ENCODE measurements at places on chromosomes 3 and 15.

- DNase-seq, result no peak
These were observed 58.3 kb downstream of the RAB11A start for GRCh38 chr15:65927545-65927944.

- no peak for DNase-seq
These were observed 54.8 kb upstream of the CTSH start for GRCh38 chr15:78999636-79000035.

DNA sequence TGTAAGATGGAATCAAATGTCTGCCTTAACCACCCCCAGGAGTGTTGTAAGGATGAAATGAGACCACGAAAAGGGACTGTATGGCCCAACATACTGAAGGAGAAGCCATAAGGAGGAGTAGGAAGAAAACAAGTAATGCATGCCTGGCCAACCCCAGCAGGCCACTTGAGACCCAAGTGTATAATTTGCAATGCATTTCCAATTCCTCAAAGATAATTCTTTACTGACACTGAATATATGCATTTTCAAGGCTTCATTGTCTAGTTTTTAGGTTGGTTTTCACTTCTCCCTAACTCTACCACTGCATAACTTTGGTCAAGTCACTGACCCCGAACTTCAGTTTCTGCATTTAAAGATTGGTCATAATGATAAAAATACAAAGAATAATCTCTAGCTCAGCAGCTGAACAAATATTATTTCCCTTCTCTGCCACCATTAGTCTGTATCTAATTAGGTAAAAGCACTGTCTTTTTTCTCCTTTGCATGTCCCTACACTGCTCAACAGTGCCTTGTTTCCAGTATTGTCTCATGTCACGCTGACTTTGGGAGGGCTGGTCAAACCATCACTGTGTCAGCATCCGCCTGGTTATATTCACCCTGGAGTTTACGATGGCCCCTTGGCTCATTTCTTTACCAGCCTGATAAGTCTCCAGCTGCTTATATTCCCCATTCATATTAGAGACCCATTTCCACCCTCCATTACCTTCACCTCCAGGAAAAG lies 378.6 kb downstream of the NTRK3 start:
- DNase-seq, result no peak

DNA sequence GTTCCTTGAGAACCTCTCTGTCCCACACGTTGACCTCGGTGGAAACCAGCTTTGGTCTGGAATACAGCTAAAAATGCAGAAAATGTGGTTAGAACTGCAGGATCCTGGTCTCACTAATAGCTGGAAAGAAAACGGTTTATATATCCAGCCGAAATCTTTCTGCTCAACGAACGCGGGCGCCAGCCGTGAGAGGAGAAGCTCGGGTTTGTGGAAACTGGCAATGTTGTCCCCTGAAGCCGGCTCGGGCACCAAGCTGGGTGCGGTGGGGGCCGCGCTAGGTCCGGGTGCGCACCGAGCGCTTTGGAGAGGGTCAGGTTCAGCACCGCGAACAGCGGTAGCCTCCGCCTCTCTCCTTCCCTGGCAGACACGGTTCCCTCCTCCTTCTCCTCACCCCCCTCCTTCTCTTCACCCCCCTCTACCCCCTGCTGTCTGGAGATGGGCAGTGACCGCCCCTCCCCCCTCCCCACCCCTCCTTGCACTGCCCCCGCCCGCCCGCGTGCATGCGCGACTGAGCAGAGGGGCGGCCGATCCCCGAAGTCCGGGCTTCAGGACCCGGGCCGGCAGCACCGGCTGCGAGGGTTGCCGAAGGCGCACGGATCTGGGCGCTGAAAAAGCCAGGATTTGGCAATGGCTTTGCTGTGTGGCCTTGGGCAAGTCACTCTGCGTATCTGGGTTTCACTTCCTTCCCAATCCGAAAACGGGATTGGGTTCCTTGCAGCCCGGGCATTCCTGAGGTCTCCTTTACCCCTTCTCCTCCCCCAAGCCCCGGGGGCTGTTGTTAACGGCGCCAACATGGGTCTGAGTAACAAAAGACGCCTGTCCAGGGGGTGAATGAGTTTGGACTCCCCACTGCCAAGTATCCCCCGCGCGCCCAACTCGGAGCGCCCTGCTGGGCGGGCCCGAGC lies at the start of gene SKOR1:
Gene SKOR1, plus strand, starts transcription at position 534 of the 905 bp plus-strand sequence. Its CDS starts 94 bp downstream, at position 628.
- DNase-seq, result no peak

GRCh38 chr15:99440551-99441443 lies 125.0 kb upstream of the MEF2A start:
- no peak for DNase-seq

Data from NCI-H187 treated with DMSO at 0.1 percent for 48 hours (cell line).